ENCODE measurements at places on chromosomes 5 and 9.

DNA sequence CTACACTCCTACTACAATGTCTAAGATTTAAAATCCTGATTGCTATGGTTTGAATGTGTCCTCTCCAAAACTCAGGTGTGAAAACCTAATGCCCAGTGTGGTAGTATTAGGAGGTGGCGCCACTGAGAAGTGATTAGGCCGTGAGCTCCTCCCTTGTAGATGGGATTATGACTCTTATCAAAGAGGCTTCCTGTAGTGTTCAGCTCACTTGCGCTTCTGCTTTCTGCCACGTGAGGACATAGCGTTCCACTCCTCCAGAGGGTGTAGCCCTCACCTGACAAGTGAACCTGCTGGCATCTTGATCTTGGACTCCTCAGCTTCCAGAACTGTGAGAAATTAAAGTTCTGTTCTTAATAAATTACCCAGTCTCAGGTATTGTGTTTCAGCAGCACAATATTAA is 33.0 kb upstream of the WHRN start:
- DNase-seq = no peak

- no peak for DNase-seq
These were observed 109.7 kb downstream of the TRIO start for GRCh38 chr5:14252793-14253192.

DNA sequence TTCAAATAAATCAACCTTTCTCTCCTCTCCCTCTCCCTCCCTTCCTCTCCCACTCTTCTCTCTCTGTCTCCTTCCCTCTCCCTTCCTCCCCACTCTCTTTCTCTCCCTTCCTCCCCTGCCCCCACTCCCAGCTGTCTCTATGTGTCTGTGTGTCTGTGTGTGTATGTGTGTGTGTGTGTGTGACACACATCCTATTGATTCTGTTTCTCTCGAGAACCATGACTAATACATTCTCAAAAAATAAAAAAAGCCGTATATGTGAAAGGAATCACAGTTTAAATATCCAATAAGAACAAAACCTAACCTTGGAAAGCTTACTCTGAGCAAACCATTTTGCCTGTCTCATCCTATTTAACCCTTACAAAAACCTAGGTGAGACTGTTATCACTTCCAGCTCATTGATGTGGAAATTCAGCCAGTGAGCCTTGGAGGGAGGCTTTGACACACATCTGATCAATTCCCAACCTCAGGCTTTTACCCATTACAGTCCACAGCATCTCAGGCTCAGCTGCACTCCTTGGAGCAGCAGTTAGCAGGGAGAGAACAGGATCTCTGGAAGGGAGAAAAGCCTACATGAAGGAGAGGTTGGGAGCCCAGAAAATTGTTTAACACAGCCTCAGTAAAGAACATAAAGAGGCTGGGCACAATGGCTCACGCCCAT is 8.3 kb downstream of the HSD17B3 start:
- no peak for DNase-seq

DNA sequence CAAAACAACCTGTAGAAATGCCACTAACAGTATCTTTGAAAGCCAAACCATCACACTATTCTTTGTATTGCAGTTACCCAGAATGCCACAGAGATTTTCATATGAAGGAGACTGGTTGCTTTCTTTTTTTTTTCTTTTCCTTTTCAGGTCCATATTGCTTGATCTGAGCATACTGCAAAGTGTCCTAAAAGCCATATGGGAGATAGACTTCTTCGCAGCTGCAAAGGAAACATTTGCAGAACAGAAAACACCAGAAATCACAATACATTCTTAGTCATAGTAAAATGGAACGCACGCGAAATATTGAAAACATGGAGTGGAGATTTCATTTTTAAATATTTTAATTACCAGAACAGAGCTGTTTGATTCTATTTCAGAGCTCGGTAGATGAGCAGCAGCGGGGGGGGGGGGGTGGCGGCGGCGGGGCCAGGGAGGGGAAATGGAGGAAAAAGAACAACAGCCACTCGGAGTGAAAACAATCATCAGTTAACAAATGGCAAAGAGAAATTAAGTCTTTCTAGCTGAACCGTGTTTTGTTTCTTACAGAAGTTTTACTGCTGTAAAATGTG is 284.1 kb downstream of the NFIB start:
- DNase-seq = no peak

- no peak for DNase-seq
These were observed 110.5 kb upstream of the MAP1B start for GRCh38 chr5:71996789-71997188.

DNA sequence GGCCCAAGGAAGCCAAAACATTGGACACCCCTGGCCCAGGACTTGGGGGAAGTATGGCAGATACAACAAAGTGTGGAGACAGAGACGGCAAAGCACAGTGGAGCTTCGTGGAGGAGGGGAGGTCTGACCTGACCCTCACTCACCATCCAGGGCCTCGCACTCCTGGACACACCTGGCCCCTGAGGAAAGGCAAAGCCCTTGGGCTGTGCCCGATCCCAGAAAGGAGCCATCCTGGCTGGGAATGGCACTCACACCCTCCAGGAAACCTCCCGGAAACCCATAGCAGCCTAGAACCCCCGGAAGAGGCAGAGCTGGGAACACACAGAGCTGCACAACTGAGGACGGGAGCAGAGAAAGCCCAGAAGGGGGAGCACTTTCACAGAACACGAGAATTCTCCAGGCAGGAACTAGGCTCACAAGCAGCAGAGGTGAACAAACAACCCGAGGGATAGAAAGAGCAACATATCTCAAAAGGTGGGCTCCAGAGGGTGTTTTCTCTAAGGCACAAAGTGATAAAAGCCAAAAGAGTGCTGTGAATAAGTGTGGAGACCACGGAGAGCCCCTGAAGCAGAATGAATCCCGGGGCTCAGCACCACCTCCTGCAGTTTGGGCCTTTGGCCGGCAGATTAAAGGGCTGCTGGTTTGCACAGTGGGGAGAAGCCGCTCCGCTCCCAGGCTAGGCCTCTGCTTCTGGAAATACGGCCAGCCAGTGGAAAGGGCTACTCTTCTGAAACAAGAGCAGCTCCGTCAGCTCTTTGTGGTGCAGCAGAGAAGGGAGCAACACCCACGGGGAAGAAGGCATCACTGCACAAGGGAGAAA is 108.2 kb downstream of the UBE2R2 start:
- DNase-seq = no peak

GRCh38 chr5:167889276-167889675 is 402.2 kb upstream of the WWC1 start:
- no peak for DNase-seq

GRCh38 chr9:120876842-120877240 is at the start of gene PHF19:
Gene PHF19 (minus strand): TSS chr9:120877188. CDS start chr9:120874741, 2,447 bp downstream.
- no peak for DNase-seq

GRCh38 chr5:177113566-177114424 is 19.8 kb upstream of the NSD1 start:
- peak; percentile 78 for DNase-seq

DNA sequence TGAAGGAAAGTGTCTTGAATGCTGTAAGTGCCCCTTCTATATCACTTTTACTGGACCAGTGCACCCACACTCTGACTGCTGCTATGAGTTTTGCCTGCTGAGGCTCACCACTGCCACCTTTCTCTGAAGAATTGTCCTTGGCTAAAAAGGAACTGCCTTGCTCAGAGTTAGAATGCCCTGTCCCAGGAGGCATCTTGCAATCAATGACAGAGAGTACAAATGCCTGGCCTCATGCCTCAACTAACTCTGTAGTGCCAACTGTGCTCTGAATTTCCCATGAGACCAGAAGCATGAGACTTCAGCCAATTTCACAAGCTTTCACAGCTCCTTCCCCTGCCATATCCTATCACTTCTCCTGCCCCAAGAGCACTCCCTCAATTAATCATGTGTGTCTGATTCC is 569.7 kb downstream of the ZNF608 start:
- DNase-seq = no peak

- DNase-seq = no peak
These were observed 57.7 kb downstream of the PRDM6 start for GRCh38 chr5:123146696-123147095.

DNA sequence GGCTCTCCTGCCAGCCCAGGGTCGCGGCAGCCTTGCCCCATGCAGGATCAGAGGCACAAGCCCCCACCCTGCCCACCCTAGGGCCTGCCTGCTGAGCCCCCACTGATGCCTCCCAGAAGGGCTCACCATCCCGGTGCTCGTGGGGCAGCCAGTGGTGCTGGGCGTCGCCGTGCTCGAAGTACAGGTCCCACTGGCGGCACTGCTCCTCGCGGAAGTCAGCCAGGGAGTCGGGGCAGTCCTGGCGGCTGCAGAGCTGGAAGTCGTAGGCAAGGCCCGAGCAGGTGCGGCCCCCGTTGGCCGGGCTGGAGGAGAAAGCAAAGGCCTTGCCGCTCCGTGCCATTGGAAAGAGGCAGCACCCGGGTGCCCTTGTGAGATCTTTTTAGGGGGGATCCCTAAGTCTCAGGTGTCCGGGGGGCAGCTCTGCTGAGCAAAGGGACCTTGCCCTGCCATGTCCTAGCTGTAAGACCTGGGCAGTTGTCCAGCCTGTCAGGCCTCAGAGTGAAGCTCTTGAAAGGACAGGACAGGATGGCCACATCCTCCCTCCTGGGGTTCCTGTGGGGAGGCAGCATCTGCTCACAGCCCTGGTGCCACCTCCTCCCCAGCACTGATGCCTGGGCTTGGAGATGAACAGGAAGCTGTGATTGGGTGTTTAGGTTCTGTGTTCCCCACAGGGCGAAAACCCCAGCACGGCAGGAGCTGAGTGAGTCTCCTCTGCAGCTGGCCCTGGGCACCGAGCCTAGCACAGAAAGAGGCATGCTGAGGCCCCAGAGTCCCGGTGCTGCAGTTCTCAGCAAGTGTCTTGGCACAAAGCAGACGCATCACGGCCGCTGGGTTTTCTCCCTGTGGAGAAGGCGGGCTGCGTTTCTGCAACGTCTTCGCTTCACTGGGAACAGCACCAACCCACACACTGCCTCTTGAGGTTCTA is 77.7 kb downstream of the ZNF354C start:
- no peak for DNase-seq

DNA sequence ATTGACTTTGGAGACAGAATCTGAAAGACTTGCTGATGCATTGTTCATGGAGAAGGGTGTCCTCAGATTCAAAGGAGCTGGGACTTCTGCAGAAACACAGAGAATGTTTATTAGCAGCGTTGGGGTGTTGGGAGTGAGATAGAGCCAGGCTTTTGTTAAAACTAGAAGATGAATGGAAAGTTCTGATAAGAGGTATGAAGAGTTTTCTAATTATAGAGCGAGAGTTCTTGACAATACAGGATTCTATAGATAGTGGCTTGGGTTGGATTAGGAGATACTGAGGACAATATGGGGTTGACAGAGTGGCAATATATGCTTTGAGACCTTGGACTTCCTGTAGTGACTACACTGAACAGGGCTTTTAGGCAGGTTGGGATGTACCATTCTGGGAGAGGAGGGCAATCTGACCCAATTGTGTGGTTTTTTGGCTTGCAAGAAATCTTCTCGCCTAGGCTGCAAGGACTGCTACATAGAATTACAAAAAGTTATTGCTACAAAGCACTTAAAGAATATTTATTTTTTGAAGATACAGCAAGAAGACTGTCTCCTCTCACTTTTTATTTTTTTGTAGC is 83.1 kb downstream of the FER start:
- no peak for DNase-seq
